Stimulated activated CD4-positive, alpha-beta T cell treated with anti-CD3 and anti-CD28 coated beads, Interleukin-1b, Interleukin-23, amount 100 ng/mL, for 4 hours (primary cell): ENCODE measurements at places on chromosomes 12 and 14.

DNA sequence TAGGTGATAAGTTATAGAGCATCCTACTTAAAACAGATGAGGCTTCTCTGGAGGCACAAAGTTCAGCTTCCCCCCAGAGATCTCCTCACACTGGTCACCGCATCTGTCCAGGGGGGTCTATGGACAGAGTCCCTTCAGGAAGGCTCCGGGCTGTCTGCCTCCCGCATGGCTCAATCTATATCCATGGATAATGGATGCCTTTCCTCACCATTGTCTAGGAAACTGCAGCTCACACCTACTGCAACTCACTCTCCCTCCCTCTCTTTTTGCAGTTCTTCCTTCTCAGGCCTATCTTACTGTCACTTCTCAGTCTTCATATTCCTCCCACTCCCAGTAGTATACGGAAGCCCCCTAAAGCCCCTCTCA, 100.6 kb upstream of the BCL2L14 start:
- no peak for DNase-seq

GRCh38 chr12:47348206-47348605, 268.4 kb upstream of the AMIGO2 start:
- no peak for DNase-seq

DNA sequence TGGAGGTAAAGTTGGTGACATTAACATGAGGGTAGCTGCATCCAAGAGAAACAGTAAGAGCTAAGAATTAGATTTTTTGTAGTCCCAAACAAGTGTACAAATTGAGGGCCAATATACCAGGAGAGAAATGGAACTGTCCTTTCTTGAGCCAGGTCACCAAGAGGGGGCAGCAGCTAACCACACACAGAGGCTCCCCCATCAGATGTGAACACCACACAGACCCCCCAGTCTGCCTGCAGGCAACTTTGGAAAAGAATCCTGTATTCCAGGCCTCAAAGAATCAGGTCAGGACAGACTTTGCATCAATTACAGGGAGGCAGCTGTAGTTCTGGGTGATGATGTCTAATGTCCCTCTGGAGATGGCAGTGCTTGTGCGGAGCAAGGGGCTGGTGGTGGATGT, 77.9 kb downstream of the SPTB start:
- no peak for DNase-seq

DNA sequence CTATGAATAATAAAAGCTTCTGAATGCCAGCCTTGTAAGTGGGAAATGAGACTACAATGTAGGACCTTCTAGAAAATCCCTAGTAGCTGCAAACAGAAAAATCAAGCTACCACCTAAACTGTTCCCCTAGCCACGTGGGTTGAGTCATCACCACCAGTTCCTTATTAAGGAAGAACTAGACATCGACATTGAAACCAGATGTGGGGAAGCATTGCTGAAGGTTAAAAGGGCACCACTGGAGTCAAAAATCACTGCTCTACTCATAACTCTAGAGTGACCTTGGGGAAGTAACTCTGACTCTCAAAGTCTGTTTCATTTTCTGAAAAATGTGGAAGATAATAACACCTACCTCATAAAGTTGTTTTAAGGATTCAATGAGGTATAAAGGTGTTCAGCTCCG, 9.4 kb upstream of the CNIH1 start:
- DNase-seq: no peak

DNA sequence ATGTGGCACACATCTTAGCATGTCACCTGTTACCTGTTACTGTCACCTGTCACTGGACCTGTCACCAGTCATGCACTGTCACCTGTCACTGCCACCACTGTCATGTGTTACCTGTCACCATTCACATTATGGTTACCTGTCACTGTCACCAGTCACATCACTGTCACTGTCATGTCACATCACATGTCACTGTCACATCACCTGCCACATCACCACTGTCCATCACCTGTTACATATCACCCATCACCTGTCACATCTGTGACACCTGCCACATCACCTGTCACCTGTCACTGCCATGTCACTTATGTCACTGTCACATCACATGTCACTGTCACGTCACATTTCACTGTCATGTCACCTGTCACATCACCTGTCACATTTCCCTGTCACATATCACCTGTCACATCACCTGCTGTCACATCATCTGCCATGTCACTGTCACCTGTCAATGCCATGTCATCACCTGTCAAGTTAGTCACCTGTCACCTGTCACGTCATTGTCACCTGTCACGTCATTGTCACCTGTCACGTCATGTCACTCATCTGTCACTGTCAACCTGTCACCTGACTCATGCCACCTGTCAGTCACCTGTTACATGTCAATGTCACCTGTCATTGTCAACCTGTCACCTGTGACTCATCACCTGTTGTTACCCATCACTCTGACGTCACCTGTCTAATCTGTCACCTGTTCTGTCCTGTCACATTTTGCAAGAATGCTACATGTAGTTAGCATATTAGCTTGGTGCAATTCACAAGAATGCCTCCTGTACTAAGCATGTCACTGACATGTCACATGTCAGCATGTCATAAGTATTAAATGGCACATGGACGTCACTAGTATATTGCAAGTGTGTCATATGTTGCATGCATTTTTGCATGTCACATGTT, 29.0 kb upstream of the TESC start:
- DNase-seq: no peak

- no peak for DNase-seq
These were observed 202.6 kb upstream of the ALG10B start for GRCh38 chr12:38113991-38114390.

DNA sequence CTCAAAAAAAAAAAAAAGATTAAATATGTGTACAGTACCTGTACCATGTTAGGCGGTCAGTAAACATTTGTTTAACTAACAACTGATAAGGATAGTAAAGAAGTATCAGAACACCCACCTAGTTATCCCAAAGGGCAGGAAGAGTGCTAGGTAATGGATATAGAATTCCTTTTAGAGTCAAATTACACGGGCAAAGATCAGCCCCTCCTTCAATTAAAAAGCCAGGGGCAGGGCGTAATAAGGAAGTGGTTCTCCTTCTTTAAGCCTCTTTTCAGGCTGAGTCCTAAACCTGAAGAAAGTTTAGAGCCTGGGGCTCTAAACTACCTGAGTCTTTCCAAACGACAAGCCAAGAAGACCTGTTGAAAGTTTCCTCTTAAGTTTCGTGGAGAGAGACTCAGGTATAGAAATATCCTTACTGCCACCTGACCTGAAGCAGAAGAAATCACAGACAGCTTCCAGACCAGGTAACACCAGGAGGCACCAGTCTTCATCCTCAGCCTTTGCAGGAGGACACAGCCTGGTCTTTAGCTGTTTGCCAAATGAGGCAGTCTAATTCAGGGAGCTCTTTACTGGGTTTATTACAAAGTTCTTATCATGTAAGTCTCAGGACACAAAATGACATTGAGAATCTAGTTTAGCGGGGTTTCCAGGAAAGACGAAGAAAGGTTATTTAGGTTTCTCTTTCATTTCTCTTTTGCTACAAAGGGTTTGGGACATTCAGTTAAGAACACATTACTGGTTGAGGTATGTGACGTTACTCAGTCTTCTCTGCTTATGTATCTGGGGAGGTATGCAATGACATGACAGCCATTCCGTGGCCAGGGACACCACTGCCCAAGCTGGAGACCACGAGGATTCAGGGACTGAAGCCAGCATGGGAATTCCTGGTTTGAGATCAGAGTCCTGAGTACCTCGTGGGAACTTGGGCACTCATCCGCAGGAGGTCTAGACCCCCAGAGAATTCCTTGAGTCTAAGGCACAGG, at the start of gene BCL2L14:
TSS of gene BCL2L14 (plus strand) at position 266 of the 983 bp plus-strand sequence. CDS start 8,367 bp downstream, outside the sequence.
- DNase-seq: no peak

- no peak for DNase-seq
These were observed 419.9 kb downstream of the LRIG3 start for GRCh38 chr12:58500399-58500798.

- no peak for DNase-seq
These were observed 215.9 kb upstream of the HMGA2 start for GRCh38 chr12:65608319-65608916.

- no peak for DNase-seq
These were observed 203.8 kb downstream of the ADAMTS20 start for GRCh38 chr12:43348221-43348620.

DNA sequence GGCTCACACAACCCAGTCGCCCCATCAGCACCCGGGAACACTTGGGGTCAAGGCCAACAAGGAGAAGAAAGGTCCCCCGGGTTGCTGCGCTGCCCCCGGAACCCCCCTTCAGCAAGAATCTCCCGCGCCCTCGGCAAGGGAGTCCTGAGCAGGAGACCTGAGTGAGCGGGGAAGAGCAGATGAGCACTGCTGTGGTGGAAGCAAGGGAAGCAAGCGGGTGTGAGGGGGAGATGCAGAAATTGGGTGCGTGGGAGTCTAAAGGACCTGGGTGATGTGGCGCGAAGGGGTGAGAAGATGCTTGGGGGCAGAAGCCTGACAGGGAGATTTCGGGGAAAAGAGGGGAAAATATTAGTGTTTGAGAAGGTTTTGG, 105.5 kb upstream of the PRB2 start:
- no peak for DNase-seq

DNA sequence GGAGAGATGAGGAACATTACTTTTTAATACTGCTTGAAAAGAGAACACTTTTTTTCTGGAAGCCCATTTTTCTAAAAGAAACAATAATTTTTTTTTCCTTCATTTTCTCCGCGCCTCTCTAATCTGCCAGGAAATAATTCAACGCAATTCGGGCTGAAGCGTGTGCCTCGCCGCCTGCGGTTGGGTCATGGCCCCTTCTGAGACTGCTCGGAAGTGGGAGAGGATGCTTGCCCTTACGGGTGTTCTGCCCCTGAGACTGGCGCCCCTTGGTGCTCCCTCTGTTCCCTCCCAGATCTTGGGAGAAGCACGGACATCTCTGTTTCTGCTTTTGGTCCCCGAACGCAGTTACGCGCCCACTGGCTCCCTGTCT, 332 bp upstream of the TBC1D30 start:
- DNase-seq: no peak

DNA sequence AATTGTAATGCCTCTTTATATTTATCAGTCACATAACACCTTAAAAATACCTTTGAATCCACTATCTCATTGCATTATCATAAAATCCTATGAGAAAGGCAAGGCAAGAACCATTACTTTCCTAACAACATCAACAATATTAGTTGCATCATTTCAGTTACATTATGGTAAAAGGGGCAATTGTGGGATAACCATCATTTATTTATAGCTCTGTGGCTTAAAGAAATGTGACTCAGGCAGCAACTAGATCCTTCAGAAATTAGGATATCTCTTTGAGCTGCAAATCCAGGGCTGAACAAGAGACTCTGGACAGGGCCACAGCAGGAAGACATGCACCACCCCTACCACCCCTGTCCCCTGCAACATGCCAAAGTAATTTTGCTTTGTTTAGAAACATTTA, 36.4 kb downstream of the EPS8 start:
- DNase-seq: no peak

- no peak for DNase-seq
These were observed 25.9 kb downstream of the MMP17 start for GRCh38 chr12:131853832-131854797.

DNA sequence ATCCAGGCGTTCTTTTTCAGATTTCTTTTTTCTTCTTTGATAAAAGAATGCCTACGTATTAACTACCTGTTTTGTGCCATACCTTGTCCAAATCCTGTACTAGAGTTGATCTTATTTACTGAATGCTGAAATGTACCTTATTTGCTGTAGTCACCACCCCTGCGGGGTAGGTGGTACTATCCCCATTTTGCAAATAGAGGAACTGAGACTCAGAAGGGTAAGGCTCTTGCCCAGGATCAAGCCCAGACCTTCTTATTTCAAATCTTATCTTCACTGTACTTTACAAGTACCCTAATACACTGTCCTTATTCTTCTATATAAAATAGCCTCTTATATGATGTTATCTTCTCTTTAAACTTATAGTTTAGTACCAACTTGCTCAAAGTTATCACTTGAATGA, 206.5 kb downstream of the SLC41A2 start:
- DNase-seq: no peak

DNA sequence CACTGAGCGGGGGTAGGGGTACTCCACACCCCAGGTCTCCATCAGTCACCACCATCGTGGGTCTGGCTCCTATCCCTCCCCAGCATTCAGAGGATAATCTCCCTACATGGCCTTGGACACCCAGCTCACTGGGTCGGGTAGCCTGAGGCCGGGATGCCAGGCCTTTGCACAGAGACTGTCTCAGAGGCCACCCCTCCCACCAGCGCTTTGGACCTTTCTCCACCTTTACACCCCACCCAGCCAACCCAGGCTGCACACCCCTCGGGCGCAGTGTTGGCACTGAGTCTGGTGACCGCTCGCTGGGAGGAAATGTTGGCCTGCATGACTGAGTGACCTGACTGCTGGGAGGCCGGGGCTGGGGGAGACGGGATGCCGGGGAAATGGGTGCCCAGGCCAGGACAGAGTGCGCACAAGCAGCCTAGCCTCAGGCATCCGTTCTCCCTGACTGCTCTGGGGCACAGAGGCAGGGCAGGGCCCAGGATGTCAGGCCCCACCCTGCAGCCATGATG, 10.6 kb upstream of the LBHD2 start:
- no peak for DNase-seq

DNA sequence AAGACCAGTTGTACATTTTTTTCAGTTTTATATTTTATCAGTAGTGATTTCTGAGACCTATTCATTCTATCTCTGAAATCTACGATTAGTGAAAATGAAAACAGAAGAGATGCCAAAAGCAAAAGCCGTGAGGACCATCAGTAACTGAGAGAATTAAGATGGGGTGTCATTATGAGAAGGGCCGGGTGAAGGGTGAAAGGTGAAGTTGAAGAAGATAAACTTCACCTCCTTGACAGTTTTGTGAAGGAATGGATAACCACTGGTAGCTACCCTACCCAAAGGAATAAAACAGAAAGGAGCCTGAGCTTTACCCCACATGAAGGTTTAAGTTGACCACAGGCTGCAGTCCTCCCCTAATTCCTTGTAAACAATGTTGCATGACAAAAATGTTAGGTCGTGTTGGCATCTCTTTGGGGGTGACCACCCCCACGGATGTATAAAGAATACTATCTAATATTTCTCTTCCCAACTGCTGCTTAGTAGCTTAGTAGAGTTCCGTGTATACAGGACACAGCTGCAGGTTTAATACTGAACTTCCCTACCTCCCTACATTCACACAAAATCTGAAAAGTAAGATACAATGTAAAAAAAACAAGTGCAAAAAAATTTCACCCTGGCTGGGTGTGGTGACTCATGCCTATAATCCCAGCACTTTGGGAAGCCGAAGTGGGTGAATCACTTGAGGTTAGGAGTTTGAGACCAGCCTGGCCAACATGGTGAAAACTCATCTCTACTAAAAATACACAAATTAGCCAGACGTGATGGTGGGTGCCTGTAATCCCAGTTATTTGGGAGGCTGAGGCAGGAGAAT, 23.9 kb downstream of the GPR19 start:
- DNase-seq: no peak

DNA sequence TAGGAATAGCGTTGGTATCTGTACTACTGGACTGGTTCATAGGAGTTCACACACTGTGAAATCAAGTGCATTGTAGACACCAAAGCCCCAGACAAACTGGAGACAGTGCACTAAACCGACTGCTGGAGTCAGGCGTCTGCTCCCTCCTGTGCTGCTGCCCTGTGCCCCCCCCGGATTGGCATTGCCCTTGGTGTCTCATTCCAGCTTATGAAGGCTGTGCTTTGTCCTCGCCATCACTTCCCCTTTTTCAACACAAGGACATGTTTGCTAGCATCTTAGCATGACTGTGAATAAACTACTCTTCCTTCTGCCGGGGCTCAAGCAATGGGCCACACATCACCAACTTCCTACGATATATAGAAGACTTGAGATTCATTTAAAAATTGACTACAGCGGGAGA, 84.0 kb downstream of the TMCC3 start:
- no peak for DNase-seq

- DNase-seq: no peak
These were observed 116.6 kb downstream of the GCH1 start for GRCh38 chr14:54785778-54786770.
